ENCODE measurements at places on chromosomes 13 and 19. TPM values are rescaled to one million over a fixed set of nuclear protein-coding genes. Genes with fewer than 3 reads are reported as not detected.

PNMA8C gene
- total RNA-seq = 0.52 TPM

ALG5 gene
- total RNA-seq = 30.3 TPM

RFPL4AL1 gene
- not detected for total RNA-seq

MAU2 gene
- total RNA-seq = 20.9 TPM

GIPC3 gene
- not detected for total RNA-seq

KLK14 gene
- not detected for total RNA-seq

CLEC17A gene
- 0.52 TPM for total RNA-seq

PTGIR gene
- 3.1 TPM for total RNA-seq

ZNF614 gene
- total RNA-seq = 7.8 TPM

ZNF414 gene
- total RNA-seq = 4.2 TPM

LGALS14 gene
- total RNA-seq = not detected

ZNF208 gene
- total RNA-seq = 1.0 TPM

KLK8 gene
- not detected for total RNA-seq

BSPH1 gene
- not detected for total RNA-seq

OCEL1 gene
- total RNA-seq = 4.7 TPM

FLT3 gene
- total RNA-seq = 0.52 TPM

TLE6 gene
- total RNA-seq = not detected

IZUMO2 gene
- total RNA-seq = not detected

FCAR gene
- 1.0 TPM for total RNA-seq

SIN3B gene
- total RNA-seq = 17.7 TPM

NLRP5 gene
- total RNA-seq = not detected

RETN gene
- 3.7 TPM for total RNA-seq

TTYH1 gene
- total RNA-seq = 1.0 TPM

CRLF1 gene
- total RNA-seq = 2.6 TPM

ZGLP1 gene
- total RNA-seq = 1.0 TPM

HSH2D gene
- total RNA-seq = 0.52 TPM

WDR87 gene
- total RNA-seq = not detected

LGALS7 gene
- total RNA-seq = 1.0 TPM

HTR2A gene
- under 0.01 TPM for total RNA-seq

PCDH17 gene
- total RNA-seq = 5.2 TPM

SERP2 gene
- 5.7 TPM for total RNA-seq

Data from skeletal muscle tissue (tissue), 5 donors.